ENCODE measurements at places on chromosomes 5 and 9.

- DNase-seq: no peak
Observed at GRCh38 chr9:95080961-95081647, 236.4 kb downstream of the FANCC start.

GRCh38 chr5:11363631-11364178, 540.5 kb downstream of the CTNND2 start:
- DNase-seq: no peak

GRCh38 chr5:171709930-171710329, 75.7 kb upstream of the SMIM23 start:
- no peak for DNase-seq

DNA sequence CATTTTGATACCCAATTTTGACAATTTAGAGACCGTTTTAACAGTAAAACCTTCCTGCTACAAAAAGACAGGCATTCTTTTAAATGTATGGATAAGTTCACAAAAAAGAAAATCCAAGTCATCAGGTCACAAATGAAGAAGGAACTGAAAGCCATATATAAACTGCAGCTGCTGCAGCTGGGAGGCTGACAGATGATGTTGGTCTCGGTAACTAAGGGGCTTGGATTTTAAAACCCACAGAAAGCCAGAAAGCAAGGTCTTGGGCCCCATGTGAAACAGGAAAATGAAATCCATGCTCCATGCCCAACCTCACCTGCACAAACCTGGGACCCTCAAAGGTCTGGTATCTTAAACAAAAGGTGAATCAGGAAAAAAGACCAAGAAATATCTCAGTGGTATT, 15.7 kb upstream of the C5orf34 start:
- DNase-seq: no peak

- peak; percentile 33 for DNase-seq
Observed at GRCh38 chr5:153974131-153974812, 64.4 kb downstream of the FAM114A2 start.

Measured in T-helper 1 cell (primary cell).